ENCODE measurements at places on chromosomes 12 and 14. TPM values are rescaled to one million over a fixed set of nuclear protein-coding genes. Genes with fewer than 3 reads are reported as not detected.

Gene PRKD1
- not detected for total RNA-seq

Gene ZC2HC1C
- 1.3 TPM for total RNA-seq

Gene CLEC4A
- 1.3 TPM for total RNA-seq

Gene POTEM
- not detected for total RNA-seq

Gene CEP170B
- 8.4 TPM for total RNA-seq

Gene OAS3
- total RNA-seq, result 18.4 TPM

Gene PRPH
- not detected for total RNA-seq

Gene KCNH3
- 5.6 TPM for total RNA-seq

Gene DPPA3
- total RNA-seq, result not detected

Gene GMFB
- 28.1 TPM for total RNA-seq

Gene FAR2
- 6.8 TPM for total RNA-seq

Gene RFLNA
- total RNA-seq, result not detected

Gene RND1
- 2.6 TPM for total RNA-seq

Gene DHRS2
- not detected for total RNA-seq

Gene BMAL2
- 0.28 TPM for total RNA-seq

Gene SLC38A6
- total RNA-seq, result 14.2 TPM

Gene DBX2
- total RNA-seq, result not detected

Gene CGRRF1
- 28.0 TPM for total RNA-seq

Gene HHIPL1
- total RNA-seq, result 0.35 TPM

Gene SAMD4A
- 3.6 TPM for total RNA-seq

Gene STXBP6
- total RNA-seq, result 0.25 TPM

Gene SLC7A8
- total RNA-seq, result 8.1 TPM

Gene MGP
- total RNA-seq, result 1.5 TPM

Gene PLD4
- total RNA-seq, result 4.9 TPM

Gene ITGA5
- total RNA-seq, result 183 TPM

Gene EPYC
- not detected for total RNA-seq

Gene CCND2
- 178 TPM for total RNA-seq

Gene CARMIL3
- total RNA-seq, result 0.38 TPM

Gene TSPAN19
- not detected for total RNA-seq

Gene SIX6
- not detected for total RNA-seq

Gene PDE3A
- not detected for total RNA-seq

Gene KRT6C
- total RNA-seq, result not detected

Gene RERGL
- total RNA-seq, result not detected

Gene DIO3
- total RNA-seq, result not detected

Gene PLBD1
- total RNA-seq, result 0.20 TPM

Gene KRT74
- total RNA-seq, result 0.51 TPM

Gene FERMT2
- 0.92 TPM for total RNA-seq

Gene INSM2
- not detected for total RNA-seq

Gene KRT82
- not detected for total RNA-seq

Gene NAV3
- total RNA-seq, result not detected

Gene CNTN1
- total RNA-seq, result not detected

Gene GPR65
- total RNA-seq, result 10.9 TPM

Gene PCED1B
- total RNA-seq, result 159 TPM

Gene CEBPE
- 0.44 TPM for total RNA-seq

Gene NRL
- total RNA-seq, result 2.2 TPM

Gene CD4
- total RNA-seq, result 137 TPM

Gene MORN3
- total RNA-seq, result 8.2 TPM

Gene OR4M1
- not detected for total RNA-seq

Gene ADAM20
- 1.4 TPM for total RNA-seq

Gene EFCAB11
- 1.5 TPM for total RNA-seq

Gene IFT81
- total RNA-seq, result 1.3 TPM

Gene PLEKHD1
- 0.40 TPM for total RNA-seq
